RWPE2 (cell line): ENCODE measurements at places on chromosomes 16 and 17.
A peak's percentile ranks its signal among the peaks of the same experiment; 100 is the strongest.

- no peaks in the 10 kb centered on the region for H3K27me3 ChIP-seq
- DNase-seq: no peak
- H3K4me1 ChIP-seq: peaks cover 16% of the 10 kb centered on the region
- no peak overlapping the region for H3K27ac ChIP-seq
These were observed 27.1 kb downstream of the GABARAPL2 start for GRCh38 chr16:75593308-75593707.

DNA sequence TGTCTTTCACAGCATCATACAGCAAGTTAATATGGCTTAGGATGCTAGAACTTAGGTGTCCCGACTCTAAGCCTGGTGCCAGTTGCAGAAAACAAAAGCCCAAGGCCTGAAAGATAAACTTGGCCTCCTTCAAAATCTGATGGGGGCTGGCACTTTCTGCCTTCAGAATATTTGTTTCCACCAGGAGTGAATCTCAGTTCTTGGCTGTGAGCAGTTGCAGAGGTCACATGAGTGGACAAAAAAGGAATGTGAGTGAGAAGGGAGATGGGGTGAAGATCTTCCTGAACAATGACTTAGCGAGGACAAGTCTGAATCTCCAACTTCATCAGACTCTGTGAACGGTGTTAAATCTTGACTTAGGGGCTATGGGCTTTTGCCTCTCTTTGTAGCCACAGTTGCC is 46.6 kb downstream of the HOXB1 start:
- no peaks in the 10 kb centered on the region for H3K27me3 ChIP-seq
- H3K36me3 ChIP-seq: no peaks in the 10 kb centered on the region
- no peak for DNase-seq
- H3K4me3 ChIP-seq: no peak overlapping the region
- H3K27ac ChIP-seq: peak overlapping the region; percentile 99

GRCh38 chr17:18106211-18106610 is 2.3 kb upstream of the MYO15A start:
- no peak overlapping the region for H3K4me3 ChIP-seq
- H3K36me3 ChIP-seq: no peaks in the 10 kb centered on the region
- DNase-seq: peak; percentile 57
- H3K27ac ChIP-seq: no peak overlapping the region
- no peaks in the 10 kb centered on the region for H3K27me3 ChIP-seq

- no peak for DNase-seq
- H3K4me1 ChIP-seq: peaks cover 36% of the 10 kb centered on the region
- no peak overlapping the region for H3K4me3 ChIP-seq
- peak overlapping the region; percentile 99 for H3K27ac ChIP-seq
These were observed 11.9 kb upstream of the FAAP100 start for GRCh38 chr17:81563861-81564586.

GRCh38 chr17:78883533-78884131 is 19.4 kb downstream of the CEP295NL start:
- DNase-seq: peak; percentile 85
- H3K27me3 ChIP-seq: no peaks in the 10 kb centered on the region
- no peaks in the 10 kb centered on the region for H3K36me3 ChIP-seq
- H3K27ac ChIP-seq: peak overlapping the region; percentile 89
- peaks cover 32% of the 10 kb centered on the region for H3K4me1 ChIP-seq

DNA sequence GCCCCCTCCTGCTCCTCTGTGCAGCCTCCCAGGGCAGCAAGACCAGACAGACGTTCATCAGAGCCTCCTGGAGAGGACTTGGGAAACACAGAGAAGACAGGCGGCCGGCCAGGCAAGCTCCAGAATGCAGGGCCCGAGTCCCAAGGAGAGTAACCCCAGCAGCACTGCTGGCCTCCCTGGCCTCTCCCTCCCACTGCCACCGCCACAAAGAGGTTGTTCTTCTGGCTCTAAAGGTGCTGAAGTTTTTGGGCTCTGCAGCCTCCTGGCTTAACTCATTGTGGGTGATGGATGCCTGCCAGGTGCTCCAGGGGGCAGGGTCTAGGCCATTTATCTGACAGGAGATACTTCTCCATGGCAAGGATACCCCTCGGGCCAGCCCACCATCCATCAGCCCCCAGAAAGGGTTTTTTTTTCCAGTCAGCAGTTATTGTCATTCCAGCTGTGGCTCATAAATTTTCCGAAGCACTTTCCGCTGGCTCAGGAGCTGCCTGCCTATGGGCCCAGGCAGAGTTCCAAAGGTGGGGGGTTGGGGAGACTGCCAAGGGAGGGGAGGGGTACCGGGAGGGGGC is 32.0 kb upstream of the MRPS23 start:
- H3K36me3 ChIP-seq: peaks cover 15% of the 10 kb centered on the region
- no peaks in the 10 kb centered on the region for H3K27me3 ChIP-seq
- H3K27ac ChIP-seq: peak overlapping the region; percentile 98
- no peak overlapping the region for H3K4me3 ChIP-seq
- DNase-seq: no peak

GRCh38 chr16:89574681-89575246 is 794 bp upstream of the CPNE7 start:
- H3K4me1 ChIP-seq: no peaks in the 10 kb centered on the region
- DNase-seq: peak; percentile 65
- H3K4me3 ChIP-seq: peak overlapping the region; percentile 81
- H3K27me3 ChIP-seq: no peaks in the 10 kb centered on the region

DNA sequence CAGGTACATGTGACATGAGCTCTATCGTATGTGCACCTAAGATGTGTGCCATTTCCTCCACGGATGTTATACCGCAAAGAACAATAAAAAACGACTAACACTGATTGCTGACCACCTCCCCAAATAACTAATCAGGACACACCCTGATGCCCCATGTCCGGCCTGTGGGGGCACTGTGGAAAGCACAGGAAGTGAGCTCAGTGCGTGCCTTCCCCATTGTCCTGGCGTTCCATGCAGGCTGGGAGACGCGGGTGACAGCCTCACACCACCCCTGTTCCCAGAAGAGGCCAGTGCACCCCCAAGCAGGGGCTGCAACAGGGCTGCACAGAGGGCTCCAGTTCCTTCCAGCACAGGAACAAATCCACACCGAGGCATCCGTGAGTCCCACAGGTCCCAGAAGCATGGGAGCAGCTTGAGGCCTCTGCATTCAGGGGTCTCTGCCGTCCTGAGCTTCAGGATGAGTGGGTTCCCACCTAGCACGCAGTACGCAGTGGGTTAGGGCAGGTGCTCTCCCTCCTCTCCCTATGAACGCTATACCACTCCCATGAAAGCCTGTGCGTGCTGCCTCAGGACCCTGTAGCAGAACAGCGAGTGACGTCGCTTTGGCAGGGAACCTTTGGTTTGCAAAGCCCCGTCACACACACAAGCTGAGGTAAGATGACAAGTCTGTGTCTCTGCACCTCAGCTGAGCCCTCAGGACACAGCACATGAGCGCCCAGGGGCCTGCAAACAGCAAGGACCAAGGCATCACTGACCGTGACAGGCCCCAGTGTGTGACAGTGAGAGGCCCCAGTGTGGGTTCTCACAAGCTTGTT is 117.7 kb downstream of the ZNF778 start:
- peak; percentile 52 for DNase-seq
- H3K4me1 ChIP-seq: peaks cover 28% of the 10 kb centered on the region
- peaks cover 7% of the 10 kb centered on the region for H3K36me3 ChIP-seq
- H3K27me3 ChIP-seq: no peaks in the 10 kb centered on the region
- H3K27ac ChIP-seq: peak overlapping the region; percentile 73

DNA sequence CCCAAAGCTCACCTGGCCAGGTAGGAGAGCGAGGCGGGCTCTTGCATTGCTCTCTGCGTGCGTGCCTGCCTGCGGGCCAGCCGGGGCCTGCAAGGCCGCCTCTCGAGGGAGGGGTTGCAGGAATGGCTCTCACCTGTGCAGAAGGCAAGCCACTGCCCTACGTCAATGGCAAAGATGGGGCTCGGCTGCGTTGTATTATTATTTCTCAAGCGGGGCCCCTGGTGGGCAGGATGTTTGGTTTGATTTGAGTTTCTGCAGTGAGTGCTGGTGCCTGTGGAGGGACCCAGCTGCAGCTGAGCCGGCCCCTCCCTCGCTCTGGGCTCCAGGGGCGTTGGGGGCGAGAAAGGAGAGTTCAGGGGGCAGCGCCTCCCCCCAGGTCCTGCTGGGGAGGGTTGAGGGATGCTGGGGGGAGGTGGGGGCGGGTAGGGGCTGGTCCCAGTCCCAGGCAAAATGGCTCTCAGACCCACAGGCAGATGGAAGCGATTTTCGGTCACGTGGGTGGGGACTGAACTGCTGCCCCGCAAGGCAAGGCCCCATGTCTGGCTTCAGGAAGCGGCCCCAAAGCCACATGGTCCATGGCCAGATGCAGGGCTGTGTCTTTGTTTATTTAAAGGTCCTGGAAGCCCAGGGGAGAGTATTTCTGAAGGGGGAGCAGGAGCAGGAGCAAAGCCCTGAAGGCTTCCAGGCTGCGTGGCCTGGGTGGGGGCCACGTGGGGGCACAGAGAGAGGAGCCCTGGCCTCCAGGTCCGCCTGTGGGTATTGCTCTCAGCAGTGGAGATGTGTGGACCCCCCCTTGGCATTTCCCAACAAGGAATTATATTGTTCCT is 338.8 kb downstream of the SEC14L1 start:
- no peak overlapping the region for H3K27ac ChIP-seq
- H3K27me3 ChIP-seq: no peaks in the 10 kb centered on the region
- H3K4me3 ChIP-seq: no peak overlapping the region
- peaks cover 32% of the 10 kb centered on the region for H3K36me3 ChIP-seq
- peaks cover 38% of the 10 kb centered on the region for H3K4me1 ChIP-seq

- no peaks in the 10 kb centered on the region for H3K4me1 ChIP-seq
- no peak for DNase-seq
- H3K36me3 ChIP-seq: no peaks in the 10 kb centered on the region
- no peak overlapping the region for H3K4me3 ChIP-seq
- H3K27ac ChIP-seq: no peak overlapping the region
These were observed 136.8 kb downstream of the HS3ST4 start for GRCh38 chr16:25828510-25828909.

DNA sequence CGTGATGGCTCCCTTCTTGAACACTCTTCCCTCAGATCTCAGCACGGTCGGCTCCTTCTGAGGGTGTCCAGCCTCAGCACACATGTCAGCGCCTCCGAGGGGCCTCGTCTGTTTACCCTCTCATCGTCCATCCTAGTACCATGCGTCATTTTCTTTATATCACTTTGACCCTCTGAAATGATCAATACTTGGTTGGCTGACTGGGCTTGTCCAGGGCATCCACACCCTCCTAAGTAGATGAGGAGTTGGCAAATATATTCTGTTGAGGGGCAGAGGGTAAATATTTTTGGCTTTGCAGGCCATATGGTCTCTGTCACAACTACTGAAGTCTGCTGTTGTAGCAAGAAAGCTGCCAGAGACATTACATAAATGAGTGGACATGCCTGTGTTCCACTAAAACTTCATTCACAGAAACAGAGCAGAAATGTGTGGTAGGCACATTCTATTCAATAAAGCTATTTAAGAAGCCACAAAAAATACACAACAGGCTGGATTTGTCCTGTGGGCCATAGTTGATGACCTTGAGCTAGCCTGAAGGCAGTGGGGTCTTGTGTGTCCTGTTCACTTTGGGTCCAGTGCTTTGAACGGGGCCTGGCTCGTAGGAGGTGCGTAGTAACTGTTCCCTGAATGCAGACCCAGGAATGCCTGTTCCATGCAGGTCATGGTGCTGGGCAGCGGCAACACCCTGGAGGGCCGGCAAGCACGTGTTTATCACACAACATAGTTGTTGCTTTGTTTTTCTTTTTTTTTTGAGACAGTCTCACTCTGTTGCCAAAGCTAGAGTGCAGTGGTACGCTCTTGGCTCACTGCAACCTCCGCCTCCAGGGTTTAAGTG is 185.8 kb downstream of the SNX29 start:
- no peak overlapping the region for H3K4me3 ChIP-seq
- peaks cover 13% of the 10 kb centered on the region for H3K4me1 ChIP-seq
- no peak for DNase-seq
- no peaks in the 10 kb centered on the region for H3K27me3 ChIP-seq
- H3K27ac ChIP-seq: no peak overlapping the region

DNA sequence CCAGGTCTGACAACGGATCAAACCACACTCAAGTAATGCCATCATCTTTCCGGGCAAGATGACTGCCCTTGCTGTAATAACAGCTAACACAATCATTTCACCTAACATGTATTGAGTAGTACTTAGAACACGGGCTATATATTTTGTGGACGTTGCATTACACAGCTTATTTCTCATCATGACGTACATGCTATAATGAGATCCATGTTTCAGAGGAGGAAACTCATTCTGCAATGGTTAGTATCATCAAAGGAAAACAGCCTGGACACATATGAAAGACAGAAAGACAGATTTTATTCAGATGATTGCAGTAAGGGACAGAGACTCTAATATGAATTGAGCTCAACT is 446.7 kb downstream of the HS3ST3B1 start:
- DNase-seq: no peak
- no peak overlapping the region for H3K4me3 ChIP-seq
- no peak overlapping the region for H3K27ac ChIP-seq
- no peaks in the 10 kb centered on the region for H3K27me3 ChIP-seq
- H3K36me3 ChIP-seq: no peaks in the 10 kb centered on the region

- peaks cover 19% of the 10 kb centered on the region; the same call in 1 of the 2 replicates for H3K36me3 ChIP-seq
- DNase-seq: no peak
- H3K27me3 ChIP-seq: no peaks in the 10 kb centered on the region
These were observed 86.7 kb downstream of the ZFHX3 start for GRCh38 chr16:72961115-72961832.

- peaks cover 3% of the 10 kb centered on the region for H3K4me1 ChIP-seq
- H3K27me3 ChIP-seq: no peaks in the 10 kb centered on the region
These were observed 52.3 kb downstream of the YWHAE start for GRCh38 chr17:1347589-1348323.

DNA sequence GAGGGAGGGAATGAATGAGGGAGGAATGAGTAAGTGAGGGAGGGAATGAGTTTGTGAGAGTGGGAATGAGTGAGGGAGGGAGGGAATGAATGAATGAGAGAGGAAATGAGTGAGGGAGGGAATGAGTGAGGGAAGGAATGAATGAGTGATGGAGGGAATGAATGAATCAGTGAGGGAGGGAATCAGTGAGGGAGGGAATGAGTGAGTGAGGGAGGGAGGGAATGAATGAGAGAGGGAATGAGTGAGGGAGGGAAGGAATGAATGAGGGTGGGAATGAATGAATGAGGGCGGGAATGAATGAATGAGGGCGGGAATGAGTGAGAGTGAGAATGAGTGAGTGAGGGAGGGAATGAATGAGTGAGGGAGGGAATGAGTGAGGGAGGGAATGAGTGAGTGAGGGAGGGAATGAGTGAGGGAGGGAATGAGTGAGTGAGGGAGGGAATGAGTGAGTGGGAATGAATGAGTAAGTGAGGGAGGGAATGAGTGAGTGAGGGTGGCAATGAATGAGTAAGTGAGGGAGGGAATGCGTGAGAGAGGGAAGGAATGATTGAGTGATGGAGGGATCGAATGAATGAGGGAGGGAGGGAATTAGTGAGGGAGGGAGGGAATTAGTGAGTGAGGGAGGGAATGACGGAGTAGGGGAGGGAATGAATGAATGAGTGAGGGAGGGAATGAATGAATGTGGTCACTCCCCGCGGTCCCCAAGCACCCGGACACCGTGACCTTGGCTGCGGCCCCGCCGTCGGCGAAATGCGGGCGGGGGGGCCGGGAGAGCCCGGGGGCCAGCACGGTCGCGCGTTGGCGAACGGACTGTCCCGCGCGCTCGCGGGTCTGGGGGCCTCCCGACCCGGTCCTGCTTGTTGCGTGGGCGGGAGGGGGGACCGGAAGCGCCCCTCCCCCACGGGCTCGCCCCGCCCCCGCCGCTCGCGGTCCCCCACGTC is 1.1 kb upstream of the UBE2I start:
- peak overlapping the region; percentile 46 for H3K4me3 ChIP-seq
- peaks cover 9% of the 10 kb centered on the region for H3K4me1 ChIP-seq
- H3K36me3 ChIP-seq: peaks cover 25% of the 10 kb centered on the region

GRCh38 chr16:87138738-87139267 is 178.4 kb downstream of the C16orf95 start:
- H3K4me1 ChIP-seq: no peaks in the 10 kb centered on the region
- no peaks in the 10 kb centered on the region for H3K36me3 ChIP-seq
- DNase-seq: no peak
